ENCODE measurements at places on chromosomes 3 and 15. TPM values are rescaled to one million over a fixed set of nuclear protein-coding genes. Genes with fewer than 3 reads are reported as not detected.

The MORC1 gene
- not detected for total RNA-seq

The GOLGA8T gene
- 1.4 TPM for total RNA-seq

The PLXND1 gene
- 112 TPM for total RNA-seq

The ITIH3 gene
- total RNA-seq = 0.62 TPM

The DNAJB11 gene
- 52.8 TPM for total RNA-seq

The C2CD4A gene
- total RNA-seq = not detected

The P3H2 gene
- 1.6 TPM for total RNA-seq

The WDR49 gene
- 7.5 TPM for total RNA-seq

The OGG1 gene
- total RNA-seq = 11.8 TPM

The SNX22 gene
- 28.9 TPM for total RNA-seq

The SLC24A1 gene
- 2.5 TPM for total RNA-seq

The EXD1 gene
- not detected for total RNA-seq

The SPINK8 gene
- total RNA-seq = not detected

The TM6SF1 gene
- total RNA-seq = 19.0 TPM

The PLSCR5 gene
- not detected for total RNA-seq

The TJP1 gene
- 95.9 TPM for total RNA-seq

The SLC24A5 gene
- total RNA-seq = not detected

The LIPC gene
- 0.50 TPM for total RNA-seq

The SERPINI2 gene
- total RNA-seq = 1.1 TPM

The COL6A5 gene
- not detected for total RNA-seq

The GOLGA8G gene
- not detected for total RNA-seq

The PLS1 gene
- 1.5 TPM for total RNA-seq

The CDCP1 gene
- total RNA-seq = 0.74 TPM

The CHL1 gene
- 67.9 TPM for total RNA-seq

The GPR149 gene
- total RNA-seq = not detected

The NEIL1 gene
- total RNA-seq = 12.1 TPM

The NR2E3 gene
- total RNA-seq = not detected

The IQCF6 gene
- not detected for total RNA-seq

The SI gene
- total RNA-seq = not detected

The CCR8 gene
- total RNA-seq = not detected

The SSUH2 gene
- 0.91 TPM for total RNA-seq

The RTP1 gene
- not detected for total RNA-seq

The ALPK3 gene
- 75.7 TPM for total RNA-seq

The ZMYND10 gene
- total RNA-seq = not detected

The GABRR3 gene
- not detected for total RNA-seq

The TUBGCP5 gene
- 13.8 TPM for total RNA-seq

The TFG gene
- total RNA-seq = 86.5 TPM
